ENCODE measurements at places on chromosomes 6 and 20.

DNA sequence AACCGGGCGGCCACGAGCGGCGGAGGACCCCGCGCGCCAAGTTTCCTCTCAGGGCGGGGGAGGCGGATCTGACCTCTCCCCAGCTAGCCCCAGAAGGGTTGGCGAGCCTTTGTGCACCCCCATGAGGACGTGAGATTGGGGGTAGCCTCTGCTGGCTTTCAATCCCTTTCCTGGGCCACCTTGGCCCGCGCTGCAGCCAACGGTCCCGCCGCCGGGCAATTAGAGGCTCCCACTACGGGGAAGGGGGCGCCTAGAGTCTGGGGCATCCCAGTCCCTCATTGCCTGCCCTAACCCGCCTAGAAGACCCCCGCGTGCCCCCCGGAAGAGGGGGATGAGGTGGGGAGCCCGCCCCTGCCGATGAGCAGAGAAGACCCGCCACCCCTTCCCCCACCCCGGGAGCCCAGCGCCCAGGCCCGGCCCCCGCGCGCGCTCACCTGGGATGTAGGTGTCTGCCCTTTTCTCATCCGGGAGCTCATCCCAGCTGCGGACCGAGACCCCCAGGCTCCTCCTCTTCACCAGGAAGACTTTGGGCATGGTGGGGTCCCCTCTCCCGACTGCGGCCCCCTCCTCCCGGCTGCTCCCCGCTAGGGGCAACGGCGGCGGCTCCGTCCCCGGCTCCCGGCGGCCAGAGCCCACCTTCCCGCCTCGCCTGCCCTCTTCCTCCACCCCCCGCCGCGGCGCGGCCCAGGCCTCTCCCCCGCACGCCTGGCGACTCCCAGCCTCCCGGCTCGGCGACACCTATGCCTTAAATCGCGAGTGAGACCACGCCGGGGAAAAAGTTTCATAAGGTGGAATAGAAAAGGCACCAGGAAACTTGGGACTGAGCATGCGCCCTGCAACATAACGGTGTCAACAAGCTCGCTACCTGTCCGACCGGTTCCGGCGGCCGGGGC, at the start of gene OVOL2:
Gene OVOL2 (minus strand): TSS at position 816 of the 893 bp plus-strand sequence. CDS start 282 bp downstream, at position 534.
- no peak for DNase-seq

GRCh38 chr6:35302604-35303241, 5.1 kb downstream of the DEF6 start:
- DNase-seq = no peak

- no peak for DNase-seq
Measured at GRCh38 chr6:153003366-153003690, 819 bp upstream of the MTRF1L start.

DNA sequence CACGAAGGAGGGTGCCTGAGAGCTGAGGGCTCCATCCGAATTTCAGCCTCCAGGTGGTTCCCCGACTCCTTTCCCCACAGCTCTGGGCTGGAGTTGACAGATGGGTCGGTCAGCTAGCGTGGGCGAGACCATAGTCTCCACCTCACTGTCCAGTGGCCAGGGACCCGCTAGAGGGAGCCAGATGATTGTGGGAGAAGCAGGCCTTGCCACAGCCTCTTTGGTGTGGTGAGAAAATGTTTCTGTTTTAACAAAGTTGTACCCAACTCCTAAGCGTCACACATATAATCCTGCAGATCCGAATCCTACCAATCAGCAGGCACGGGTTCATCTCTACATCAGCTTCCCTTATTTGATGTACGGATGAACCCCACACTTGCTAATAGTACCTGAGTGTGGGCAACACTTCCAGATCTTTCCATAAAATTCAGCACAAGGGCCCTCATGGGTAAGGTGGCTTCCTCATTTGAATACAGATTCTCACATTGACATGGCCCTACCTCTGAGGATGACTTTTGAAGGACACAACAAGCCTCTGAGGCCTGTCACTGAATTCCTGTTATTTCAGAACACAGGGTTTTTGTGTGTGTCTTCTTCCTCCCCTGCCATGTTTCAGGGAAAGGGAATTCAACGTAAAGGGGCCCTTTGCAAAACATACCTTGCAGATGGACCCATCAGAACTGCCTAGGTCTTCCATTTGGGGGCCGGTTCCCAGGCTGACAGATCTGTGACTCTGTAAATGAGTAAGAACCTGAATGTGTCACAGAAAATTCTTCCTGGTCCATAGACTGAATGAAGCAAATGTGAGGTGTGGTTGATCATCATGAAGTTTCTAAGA, 103.2 kb upstream of the DUSP22 start:
- DNase-seq = peak; percentile 56

DNA sequence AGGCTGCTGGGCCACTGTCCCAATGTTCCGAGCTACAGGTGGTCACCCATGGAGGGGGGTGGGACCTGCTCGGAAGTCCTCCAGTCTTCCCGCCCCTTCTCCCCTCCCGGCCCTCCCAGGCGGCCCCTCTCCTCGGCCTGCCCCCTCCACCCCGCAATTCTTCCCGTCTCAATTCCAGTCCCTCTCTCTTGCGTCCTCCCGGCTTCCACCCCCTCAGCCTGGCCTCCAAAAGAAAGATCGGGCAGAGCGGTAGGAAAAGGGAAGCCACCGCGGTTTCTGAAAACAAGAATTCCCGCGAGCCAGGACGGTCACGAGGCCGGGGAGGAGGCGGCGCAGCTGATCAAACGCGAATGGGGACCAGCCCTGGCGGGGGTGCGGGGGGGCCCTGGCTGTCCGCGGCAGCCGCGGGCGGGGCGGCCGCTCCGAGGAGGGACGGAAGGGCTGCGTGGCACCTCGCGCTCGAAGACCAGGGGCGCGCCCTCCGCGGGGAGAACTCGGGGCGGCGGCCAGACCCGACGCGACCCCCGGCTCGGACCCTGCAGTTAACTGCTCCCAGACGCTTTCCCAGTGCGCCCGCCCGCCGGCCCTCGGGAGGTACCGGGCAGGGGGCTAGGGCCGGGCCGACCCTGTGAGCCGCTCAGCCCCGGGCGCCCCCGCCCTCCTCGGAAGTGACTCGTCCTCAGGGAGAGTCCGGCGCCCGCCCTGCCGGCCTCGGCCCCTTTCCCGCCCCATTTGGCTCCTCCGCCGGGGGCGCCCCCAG, 1.0 kb downstream of the PXDC1 start:
- no peak for DNase-seq

DNA sequence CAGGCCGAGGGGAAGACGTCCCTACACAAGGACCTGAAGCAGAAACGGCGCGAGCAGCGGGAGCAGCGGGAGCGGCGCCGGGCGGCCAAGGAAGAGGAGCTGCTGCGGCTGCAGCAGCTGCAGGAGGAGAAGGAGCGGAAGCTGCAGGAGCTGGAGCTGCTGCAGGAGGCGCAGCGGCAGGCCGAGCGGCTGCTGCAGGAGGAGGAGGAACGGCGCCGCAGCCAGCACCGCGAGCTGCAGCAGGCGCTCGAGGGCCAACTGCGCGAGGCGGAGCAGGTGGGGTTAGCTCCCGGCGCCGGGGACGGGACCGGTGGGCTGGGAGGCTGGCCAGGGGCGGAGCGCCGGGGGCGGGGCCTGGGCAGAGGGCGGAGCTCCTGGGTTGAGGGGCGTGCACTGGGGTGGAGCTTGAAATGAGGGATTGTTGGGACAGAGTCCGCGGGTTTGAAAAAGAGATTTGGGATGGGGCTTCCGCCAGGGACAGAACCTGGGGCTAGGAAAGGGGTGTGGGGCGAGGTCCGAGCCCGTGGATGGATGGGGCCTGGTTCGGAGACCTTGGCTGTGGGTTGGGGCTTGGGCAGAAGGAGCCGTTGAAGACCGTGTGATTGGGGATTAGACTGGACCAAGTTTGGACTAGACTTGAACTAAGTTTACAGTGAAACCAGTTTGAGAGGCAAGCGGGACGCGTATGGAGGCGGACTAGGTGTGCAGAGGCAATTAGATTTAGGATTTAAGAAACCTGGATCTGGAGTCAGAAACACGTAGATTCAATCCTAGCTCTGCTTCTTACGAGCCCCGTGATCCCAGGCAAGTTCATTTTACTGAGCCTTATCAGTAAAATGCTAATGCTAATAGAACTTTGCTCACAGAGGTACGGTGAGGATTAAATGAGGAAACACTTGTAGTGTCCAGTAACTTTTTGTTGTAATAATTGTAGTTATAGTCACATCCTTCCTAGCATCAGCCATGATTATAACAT, 20.9 kb downstream of the DEF6 start:
- DNase-seq = peak; percentile 52

- peak; percentile 15 for DNase-seq
Measured at GRCh38 chr6:70312165-70312745, 9.4 kb upstream of the COL9A1 start.

DNA sequence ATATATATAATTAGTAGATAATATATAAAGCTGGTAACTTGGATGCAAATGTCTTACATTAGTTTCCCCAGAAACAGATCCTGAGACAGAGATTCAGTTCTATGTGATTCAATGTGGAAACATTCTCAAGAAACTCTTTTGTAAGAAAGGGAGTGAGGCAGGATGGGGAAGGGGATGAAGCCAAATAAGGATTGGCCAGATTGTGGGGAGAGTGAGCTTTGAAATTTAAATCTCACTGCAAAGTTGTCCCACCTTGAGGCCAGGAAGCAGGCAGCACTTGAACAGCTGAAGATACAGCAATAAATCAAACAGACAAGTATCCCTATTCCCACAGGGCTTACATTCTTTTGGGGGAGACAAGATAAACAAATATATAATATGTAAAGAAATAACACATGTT, 126.3 kb upstream of the HEY2 start:
- DNase-seq = no peak

Measured in smooth muscle cell of the brain vasculature (primary cell).